Cerebellum (tissue), 4 donors: ENCODE measurements at places on chromosomes 12 and 14. TPM values are rescaled to one million over a fixed set of nuclear protein-coding genes. Genes with fewer than 3 reads are reported as not detected.

The MMP17 gene
- 15.3 TPM for total RNA-seq

DNA sequence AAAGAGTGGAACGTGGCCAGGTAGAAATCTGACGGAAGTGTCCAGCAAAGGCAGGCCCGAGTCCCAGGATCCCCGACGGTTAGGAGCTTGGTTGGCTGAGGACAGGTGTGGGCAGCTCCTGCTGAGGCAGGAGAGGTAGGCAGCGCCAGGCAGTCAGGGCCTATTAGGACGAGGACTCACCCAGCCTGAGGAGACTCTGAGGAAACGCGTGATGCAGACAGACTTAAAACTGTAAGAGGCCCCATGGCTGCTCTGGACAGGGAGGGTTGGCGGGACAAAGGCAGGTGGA is 255.7 kb upstream of the SFSWAP start:
- DNase-seq: no peak

GRCh38 chr12:121741743-121742142 is 29.2 kb downstream of the TMEM120B start:
- DNase-seq: no peak

The SYNDIG1L gene
- 0.73 TPM for total RNA-seq

The KRT83 gene
- total RNA-seq: not detected

The RAD51AP1 gene
- 13.4 TPM for total RNA-seq

DNA sequence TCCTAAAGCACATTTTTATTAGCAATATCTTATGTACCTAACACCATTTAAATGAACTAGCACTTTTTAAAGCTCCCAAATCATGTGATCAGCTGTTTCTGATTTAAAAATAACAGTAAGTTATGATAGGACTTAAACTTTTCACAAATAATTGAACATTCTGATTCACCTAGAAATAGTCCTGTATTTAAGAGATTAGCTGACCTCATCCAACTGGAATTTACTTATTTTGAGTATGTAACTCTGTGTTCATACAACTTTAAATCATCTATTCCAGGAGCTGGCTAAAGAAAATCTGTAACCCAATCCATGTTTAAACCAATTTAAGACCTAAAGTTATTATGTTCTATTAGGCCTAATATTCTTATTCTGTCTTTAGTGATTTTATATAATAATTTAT is 184.3 kb downstream of the CCDC91 start:
- DNase-seq: no peak

- DNase-seq: no peak
Observed at GRCh38 chr12:47650469-47650868, 55.4 kb downstream of the RPAP3 start.

DNA sequence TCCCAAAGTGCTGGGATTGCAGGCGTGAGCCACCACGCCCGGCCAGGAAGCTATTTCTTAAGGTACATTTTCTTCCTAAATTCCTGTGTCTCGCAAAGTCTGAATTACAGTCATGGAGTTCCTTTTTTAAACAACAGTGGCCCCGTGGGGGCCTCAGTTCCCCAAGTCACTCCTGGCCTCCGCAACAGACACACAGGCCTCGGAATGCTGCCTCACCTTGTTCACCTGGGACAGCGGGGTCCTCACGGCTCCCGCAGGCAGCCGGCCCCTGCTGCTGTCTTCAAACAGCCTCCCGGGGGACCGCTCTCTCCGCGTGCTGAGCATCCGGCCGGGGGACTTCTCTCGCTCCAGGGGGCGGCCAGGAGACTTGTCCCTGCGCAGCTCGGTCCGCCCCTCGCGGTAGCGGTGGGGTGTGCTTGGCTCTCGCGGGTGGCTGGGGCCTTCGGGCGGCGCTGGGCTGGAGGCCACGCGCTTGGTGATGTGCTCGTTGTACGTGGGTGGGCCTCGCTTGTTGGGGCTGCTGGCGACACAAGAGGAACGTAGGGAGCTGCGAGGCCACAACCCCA is 22.1 kb downstream of the PRKAB1 start:
- no peak for DNase-seq

The TAS2R43 gene
- 10.6 TPM for total RNA-seq

DNA sequence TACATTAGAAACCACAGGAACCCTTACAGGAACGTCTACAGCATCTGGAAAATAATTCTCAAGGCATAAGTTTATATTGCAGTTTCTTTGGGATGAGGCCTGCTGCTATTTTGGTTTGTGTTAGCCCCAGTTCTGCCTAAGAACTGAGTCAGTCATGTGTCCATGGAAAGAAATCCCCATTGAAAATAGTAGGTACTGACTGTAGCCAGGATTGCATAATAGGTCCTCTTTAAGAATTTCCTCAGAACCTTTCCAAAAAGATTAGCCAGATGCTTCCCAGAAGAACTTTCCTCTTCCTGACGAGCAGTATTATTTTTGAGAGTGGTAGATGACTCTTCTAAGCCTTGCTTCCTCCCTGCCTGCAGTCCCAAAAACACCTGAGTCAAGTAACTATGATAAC is 52.6 kb downstream of the RASSF8 start:
- DNase-seq: no peak

GRCh38 chr14:98323836-98324235 is 948.2 kb downstream of the BCL11B start:
- no peak for DNase-seq

DNA sequence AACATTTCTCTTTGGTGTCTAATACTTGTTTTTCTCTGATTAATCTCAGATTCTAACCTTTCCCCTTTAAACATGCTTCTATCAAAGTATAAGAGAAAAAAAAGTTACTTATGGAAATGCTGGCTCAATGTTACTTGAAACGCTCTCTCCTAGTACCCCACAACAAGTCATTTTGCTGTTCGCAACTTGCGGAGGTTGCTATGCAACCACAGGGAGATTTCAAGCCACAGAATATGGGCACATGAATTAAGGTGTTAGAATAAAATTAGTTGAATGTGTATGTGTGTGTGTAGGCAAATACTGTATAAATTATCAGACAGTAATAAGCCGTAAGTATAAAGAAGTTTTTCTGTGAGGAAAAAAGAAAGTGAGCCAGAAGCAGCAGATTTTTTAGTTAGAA is 80.6 kb downstream of the CCDC59 start:
- DNase-seq: no peak

DNA sequence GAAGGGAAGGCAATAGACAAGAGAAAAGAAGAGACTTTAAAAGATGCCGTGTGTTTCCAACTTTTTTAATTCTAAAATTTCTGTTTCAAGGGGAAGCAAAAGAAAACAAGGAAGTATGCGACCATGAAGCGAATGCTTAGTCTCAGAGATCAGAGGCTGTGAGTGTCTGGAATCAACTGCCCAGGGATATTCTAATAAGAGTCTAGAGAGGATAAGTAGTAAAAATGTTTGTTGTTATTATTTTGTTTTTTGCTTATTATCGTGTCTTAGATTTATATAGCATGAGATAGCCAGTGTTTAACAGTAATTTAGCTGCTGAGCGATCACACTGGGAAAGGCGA is 421 bp downstream of the FCF1 start:
- DNase-seq: no peak

The MAP1LC3B2 gene
- total RNA-seq: 1.4 TPM

- no peak for DNase-seq
Observed at GRCh38 chr12:79128956-79129355, 264.4 kb downstream of the SYT1 start.

- DNase-seq: peak; percentile 28
Observed at GRCh38 chr12:1972856-1973317, 31.4 kb downstream of the DCP1B start.

GRCh38 chr12:26037615-26038220 is 79.2 kb downstream of the RASSF8 start:
- no peak for DNase-seq

GRCh38 chr14:103085106-103086091 is 1.4 kb downstream of the LBHD2 start:
- DNase-seq: no peak

GRCh38 chr12:122021193-122021821 is 377 bp upstream of the BCL7A start:
- no peak for DNase-seq

DNA sequence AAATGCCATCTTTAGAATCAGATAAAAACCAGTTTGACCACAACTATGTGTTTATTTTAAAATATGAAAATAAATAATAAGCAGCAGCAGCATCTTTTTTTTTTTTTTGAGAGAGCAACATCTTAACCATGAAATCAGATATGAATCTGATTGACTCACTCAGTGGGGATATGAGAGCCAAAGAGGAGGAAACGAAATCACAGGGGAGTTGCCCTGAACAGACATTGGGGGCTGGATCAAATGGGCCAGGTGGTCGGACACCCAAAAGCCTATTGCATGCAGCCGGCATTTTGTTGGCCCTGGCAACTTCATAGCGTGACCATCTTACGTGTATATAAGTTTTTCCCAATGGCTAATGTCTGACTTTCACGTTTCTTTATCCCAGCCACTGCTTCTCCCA is 321.1 kb downstream of the NPAS3 start:
- no peak for DNase-seq

DNA sequence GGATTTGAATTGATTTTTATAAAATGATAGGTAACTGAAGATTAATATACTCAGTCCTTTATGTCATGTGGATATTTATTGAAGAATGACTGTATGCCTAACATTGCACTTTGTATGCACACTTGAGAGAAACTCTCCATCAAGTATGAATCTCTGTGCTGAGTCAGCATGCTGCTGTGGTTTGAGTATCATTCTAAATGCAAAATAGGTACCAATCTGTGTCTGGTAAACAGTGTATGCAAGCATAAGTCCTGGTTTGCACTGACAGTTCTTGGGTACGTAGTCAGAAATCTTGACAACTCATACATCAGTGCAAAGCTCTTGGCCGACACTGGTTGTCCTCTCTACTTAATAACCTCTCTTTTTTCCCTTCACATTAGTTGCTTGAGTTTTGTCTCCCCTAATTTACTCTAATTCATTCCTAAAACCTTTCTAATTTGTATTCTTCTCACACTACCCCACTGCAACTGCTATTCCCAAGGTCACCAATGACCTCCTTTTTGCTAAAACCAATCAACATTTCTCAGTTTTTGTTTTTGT is 21.8 kb downstream of the MGAT4C start:
- DNase-seq: peak; percentile 1

The TIMM9 gene
- total RNA-seq: 20.1 TPM

DNA sequence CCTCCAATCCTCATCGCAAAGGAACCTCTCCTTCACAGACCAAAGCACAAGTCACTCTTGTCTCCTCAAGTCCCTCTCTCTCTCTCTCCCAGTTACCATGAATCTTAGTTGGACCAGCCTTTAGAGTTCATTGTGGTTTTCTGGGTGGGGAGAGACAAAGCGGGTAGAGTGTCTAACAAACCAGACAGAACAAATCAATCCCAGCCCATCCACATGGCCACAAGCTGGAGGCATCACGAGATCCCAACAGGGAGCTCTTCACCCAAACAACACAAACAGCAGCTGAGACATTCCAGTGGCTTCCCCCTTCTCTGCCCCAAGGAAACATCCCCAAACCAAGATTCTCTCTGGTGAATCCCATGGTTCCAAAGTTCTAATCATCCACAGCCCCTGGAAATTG is 22.4 kb downstream of the ACTN1 start:
- DNase-seq: no peak

DNA sequence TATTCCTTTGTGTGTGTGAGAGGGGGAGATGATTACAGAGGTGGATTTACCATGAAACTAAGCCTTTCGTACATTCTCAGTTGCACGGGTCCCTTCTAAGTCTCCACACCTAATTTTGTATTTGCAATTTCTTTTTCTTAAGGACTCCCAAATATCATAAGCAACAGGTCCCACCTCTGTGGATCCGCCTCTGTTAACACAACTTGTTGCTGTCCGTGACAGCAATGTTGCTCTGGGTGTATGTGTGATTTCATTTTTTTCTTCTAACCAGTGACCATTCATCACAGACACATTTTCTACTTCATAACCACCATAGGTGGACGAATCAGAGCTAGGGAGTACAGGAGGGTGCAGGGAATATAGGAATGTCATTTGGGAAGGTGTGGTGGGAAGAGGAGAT is 81.1 kb downstream of the NRXN3 start:
- no peak for DNase-seq

DNA sequence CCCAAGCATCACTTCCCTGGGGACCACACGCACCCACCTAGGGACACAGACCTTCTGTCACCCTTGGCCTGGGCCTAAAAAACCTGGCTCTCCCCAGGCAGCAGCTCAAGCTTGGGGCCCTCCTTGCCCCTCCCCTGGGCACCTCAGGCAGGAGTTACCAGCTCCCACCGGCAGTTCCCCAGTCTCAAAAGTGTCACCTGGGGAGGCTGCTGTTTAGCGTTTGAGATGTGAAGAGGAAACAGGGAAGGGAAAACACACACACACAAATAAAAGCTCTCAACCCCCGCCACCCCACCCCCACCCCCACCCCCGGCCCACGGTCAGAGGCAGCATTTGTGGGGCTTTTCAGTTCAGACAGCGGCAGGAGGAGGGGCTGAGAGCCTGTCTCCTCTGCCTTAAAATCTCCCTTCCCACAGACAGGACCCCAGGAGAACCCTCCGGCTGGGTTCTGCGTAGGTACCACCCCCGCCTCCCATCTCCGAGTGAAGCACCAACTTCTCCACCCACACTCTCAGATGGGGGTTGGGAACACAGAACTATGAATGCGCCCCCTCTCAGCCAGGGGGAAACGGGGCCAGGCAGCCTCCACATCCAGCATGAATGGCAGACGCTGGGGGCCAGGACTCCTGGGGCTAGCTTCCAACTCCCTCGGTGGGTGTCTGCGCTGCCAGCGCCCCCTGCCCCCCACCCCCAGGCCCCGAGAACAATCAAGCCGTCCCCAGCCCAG is 3.0 kb downstream of the NCOR2 start:
- no peak for DNase-seq

GRCh38 chr14:94697773-94698556 is 71.9 kb downstream of the GSC start:
- no peak for DNase-seq

DNA sequence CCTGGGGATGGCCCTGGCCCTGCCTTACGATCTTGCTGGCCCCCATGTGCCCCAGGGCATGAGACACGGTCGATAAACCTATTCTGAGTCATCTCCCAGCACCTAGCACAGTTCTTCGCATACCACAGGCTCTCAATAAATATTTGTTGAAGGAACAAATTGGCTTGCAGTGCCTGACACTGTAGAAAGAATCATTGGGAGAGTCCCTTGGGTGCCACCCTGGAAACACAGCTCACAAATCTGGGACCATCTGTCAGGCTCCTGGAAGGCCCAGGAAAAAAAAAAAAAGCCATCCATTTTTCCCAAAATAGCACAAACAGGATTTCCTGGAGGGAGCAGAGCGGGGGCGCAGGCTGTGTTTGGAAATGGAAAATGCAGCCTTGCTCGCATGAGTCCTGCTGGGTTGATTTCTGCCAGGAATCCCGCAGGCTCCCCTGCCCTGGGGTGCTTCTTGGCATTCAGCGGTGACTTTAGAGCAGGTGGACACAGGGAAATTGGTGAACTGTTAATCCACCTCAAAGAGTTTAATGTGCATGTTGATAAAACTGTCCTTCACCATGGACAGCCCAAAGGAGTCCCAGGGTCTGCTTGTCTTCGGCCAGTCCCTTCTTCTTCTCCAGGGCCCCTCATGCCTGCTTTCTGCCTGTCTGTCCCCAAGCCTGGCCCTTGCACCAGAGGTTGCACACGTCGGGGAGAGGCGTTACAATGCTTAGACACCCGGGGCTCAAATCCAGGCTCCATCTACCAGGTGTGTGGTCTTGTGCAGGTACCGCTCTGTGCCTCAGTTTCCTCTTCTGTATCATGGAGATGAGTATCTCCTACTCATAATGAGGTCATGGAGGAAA is 106.1 kb upstream of the RFLNA start:
- peak; percentile 53 for DNase-seq
